SIG-M5 (cell line): ENCODE measurements at places on chromosomes 12 and 14.

DNA sequence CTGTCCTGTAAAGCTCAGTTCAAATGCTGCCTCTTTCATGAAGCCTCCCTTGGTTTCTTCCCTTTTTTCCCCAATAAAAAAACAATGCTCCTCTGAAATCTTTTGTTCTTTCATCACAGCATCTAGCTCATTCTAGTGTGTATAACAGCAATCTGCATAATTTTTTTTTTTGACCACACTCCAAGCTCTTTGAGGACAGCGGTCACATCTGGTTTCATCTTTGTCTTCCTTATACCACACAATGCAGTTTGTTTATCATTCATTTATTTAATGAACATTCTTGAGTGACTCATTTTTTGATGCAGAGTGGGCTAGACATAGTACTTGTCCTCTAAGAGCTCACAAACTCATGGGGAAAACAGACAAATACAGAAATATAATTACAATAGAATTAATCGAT lies 7.3 kb downstream of the GNG2 start:
- DNase-seq: no peak

DNA sequence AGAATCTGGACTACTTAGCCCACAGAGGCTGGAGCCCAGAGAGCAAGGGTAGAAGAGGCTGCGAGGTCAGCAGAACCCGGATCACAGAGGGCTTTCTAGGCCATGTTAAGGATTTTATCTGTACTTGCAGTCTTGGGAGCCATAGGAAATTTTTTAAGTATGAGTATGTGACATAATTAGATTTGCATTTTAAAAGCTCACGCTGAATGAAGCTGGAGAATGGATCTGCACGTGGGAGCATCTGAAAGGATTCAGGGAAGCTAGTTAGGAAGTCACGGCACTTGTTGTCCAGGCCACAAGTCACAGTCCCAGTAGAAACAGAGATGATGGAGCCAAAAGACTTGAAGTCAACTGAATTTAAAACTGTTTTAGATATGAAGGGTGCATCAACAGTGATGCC lies 14.1 kb downstream of the CORO1C start:
- no peak for DNase-seq

- no peak for DNase-seq
Observed at GRCh38 chr12:62909340-62909739, 25.6 kb downstream of the PPM1H start.

DNA sequence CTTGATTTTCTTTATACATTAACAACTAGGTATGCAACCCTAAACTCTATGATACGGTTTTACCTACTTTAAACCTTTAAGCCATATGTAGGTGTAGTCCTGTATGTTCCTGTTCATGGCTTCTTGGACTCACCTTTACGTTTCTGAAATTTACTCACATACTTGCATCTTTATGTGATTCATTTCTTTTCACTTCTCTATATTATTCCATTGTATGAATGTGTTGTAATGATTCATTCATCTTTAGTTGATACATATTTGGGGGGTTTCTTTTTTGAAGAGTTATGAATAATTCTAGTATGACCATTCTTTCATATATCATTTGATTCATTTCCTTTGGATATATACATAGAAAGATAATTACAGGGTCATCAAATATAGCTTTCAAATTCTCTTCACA lies 2.4 kb upstream of the TAS2R50 start:
- DNase-seq: no peak

GRCh38 chr12:56104815-56105608 lies 653 bp downstream of the PA2G4 start:
- no peak for DNase-seq

GRCh38 chr12:8420506-8420905 lies 35.3 kb upstream of the CLEC6A start:
- DNase-seq: no peak

DNA sequence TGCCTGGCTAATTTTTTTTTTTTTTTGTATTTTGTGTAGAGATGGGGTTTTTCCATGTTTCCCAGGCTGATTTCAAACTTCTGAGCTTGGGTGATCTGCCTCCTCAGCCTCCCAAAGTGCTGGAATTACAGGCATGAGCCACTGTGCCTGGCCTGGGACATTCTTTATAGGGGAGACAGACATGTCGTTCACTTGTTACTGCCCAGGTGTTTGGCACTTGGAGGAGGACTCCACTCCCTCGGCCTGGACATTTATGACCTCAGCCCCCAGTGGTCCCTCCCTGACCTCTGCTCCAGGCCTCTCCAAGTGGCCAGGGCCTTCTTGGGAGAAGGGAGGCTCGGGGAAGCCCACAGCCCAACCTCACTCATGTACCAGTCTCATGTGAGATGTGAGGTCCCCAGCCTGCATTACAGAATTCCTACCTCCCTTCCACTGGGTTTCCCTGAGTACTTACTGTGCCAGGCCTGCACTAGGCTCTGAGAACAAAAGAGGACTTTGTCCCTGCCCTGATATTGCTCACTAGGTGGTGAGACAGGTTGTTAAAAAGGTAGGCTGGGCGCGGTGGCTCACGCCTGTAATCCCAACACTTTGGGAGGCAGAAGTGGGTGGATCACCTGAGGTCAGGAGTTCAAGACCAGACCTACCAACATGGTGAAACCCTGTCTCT lies 9.7 kb upstream of the POP5 start:
- no peak for DNase-seq

DNA sequence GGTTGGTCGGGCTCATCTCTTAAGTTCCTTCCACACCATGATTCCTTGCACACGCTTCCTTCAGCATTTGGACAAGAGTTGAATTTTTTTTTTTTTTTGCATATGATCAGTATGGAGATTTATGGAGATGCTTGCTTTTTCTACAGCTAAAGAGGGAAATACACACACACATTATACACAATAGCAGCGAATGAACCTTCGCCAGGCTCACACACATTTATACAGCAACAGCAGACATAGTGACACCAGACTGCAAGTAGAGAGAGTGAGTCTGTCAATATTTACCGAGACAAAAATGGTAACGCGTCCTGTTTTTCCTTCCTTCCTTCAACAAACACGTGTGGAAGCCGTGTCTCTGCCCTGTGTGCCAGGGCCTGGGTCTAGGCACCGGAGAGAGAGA lies 897.9 kb downstream of the BCL11B start:
- DNase-seq: no peak

DNA sequence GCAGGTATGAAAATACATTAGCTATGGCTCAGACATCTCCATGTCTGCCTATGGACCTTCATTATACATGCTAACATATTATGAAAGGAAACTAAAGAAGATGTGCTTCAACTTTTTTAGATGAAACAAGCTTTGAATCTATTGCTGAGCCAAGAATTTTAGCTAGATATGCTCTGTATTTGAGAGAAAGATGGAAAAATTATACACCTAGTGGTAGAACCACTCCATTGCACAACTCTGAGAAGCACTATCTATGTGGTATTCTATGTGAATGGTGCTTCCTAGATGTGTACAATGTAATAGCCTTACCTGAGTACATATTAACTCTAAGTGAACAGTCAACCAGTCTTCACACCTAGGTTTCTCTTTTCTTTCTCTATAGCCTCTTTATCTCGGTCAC lies 17.3 kb downstream of the EPYC start:
- DNase-seq: no peak
